ENCODE measurements at places on chromosomes 11 and 22. TPM values are rescaled to one million over a fixed set of nuclear protein-coding genes. Genes with fewer than 3 reads are reported as not detected.

DNA sequence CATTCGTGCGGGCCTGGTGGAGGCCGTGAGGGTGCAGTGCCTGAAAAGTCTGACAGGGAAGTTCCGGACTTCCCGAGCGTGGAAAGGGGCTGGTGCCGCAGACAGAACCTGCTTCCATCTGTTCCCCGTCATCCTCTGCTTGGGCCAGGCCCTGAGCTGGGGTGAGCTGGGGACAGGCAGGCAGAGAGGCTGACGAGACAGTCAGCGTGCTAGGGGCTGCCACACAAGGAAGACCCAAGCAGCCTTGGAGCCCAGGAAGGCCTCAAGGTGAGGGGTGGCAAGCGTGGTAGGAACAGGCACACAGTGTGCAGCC is 25.5 kb downstream of the NADSYN1 start:
- DNase-seq, result no peak
- peaks cover 10% of the 10 kb centered on the region for H3K36me3 ChIP-seq
- H3K4me3 ChIP-seq, result no peak overlapping the region
- H3K27ac ChIP-seq, result no peak overlapping the region
- no peaks in the 10 kb centered on the region for H3K4me1 ChIP-seq
- H3K27me3 ChIP-seq, result no peaks in the 10 kb centered on the region

DNA sequence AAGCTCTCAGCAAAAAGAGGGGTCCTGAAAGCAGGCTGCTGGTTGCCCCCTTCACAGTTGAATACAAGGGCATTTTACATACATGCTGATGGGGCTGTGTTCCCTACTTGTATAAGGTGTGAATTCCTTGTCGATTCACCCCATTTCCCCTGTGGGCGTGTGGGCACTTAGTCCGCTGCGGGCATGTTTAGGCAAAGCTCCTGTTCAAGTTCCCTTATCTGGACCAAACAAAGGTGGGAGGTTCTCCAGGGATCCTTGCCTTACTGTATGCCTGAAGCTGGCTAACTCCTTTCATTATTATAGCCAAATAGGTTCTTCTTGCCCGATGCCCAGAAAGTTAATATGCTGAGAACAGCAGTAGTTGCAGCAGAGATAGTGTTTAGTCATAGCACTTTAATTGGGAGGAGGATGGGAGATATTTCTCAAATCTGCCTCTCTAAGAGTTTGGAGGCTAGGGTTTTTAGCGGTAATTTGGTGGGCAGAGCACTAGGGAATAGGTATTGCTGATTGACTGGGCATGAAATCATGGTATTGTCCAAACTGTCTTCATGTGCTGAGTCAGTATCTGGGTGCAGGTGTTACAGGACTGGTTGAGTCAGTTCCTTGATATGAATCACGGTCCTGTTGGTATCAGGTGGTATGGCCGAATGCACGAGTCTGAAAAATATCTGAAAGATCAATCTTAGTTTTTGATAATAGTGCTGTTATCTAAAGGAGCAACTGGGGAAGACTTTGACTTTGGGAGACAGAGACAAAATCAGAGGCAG is 32.7 kb downstream of the METTL15 start:
- no peak overlapping the region for H3K27ac ChIP-seq
- H3K4me3 ChIP-seq, result no peak overlapping the region
- DNase-seq, result no peak
- H3K4me1 ChIP-seq, result peaks cover 20% of the 10 kb centered on the region
- peaks cover 10% of the 10 kb centered on the region for H3K36me3 ChIP-seq

CRYBB3 gene
- polyA plus RNA-seq, result 0.35 TPM

P2RY2 gene
- polyA plus RNA-seq, result 0.12 TPM

DNA sequence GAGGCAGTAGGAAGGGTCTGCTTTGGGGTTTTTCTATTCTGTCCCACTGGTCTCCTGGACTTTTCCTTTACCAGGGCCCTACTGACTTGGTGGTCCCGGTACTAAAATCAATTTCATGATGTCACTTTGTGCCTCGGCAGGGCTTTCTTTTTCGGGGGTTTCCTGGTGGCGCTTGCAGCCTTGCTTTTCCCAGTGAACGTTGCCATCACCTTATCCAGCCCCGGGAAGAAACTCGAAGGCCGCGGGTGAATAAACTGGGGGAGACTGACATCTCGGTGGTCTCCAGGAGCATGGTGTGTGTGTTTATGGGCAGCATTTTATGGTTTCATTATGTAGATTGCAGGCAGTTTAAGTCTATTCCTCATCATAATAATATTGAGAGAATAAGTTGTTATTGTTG is 84.4 kb downstream of the KCNQ1 start:
- H3K27ac ChIP-seq, result no peak overlapping the region
- peaks cover 9% of the 10 kb centered on the region for H3K4me1 ChIP-seq
- no peak overlapping the region for H3K4me3 ChIP-seq

DNA sequence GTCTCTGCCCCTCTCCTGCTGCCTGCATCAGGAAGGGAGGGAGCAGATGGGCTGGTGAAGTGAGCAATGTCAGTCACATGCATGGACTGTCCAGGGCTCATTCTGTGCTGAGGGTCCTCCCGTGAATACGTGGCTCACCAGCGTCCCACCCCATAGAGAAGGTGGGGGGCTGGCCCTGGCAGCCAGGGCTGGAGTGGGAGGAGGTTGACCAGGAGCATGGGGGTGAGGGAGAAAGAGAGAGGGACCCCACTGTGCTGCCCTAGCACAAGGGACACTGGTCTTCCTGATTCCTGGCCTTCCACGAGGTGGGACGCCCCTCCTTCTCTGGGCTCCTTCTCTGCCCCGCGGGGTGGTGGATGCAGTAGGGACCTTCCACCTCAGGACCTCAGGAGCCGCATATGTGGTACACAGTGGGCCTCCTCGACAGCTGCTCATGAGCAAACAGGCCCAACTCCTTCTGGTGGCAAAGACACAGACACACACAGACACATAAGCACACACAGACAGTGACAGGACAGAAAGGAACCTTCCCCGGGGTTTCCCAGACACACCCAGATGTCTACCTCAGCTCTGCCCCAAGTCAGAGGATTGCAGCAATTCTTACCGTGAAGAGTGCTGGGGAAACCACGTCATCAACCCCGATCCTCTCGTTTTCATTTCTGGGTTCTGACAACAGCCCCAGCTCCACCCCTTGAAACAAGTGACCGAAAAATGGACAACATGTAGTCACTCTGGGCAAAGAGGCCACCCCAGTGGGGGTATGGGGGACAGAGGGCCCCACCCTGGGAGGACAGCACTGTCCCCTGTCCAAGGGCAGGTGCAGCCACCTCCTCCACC is 3.6 kb upstream of the APOBEC3A start:
- DNase-seq, result no peak
- H3K4me1 ChIP-seq, result no peaks in the 10 kb centered on the region
- H3K27ac ChIP-seq, result no peak overlapping the region
- H3K27me3 ChIP-seq, result no peaks in the 10 kb centered on the region

DNA sequence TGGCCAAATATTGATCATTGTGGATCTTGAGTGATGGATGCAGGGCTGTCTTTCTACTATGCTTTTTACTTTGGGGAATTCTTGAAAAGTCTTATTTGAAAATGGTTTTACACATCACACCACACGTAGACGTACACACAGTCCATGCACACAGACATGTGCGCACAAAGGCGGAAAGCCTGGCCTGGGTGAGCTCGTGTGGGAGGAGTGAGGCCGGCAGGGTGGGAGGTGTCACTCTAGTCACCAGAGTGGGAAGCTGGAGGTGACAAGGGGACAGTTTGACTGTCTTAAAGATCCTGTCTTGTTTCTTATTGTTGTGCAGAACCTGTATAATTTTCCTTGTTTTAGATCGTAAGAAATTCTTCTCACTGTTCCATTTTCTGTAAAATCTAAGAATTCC is 326.9 kb downstream of the TBC1D22A start:
- no peaks in the 10 kb centered on the region for H3K36me3 ChIP-seq
- no peaks in the 10 kb centered on the region for H3K4me1 ChIP-seq
- no peak for DNase-seq
- no peak overlapping the region for H3K27ac ChIP-seq

- peak overlapping the region; percentile 100 for H3K27ac ChIP-seq
- DNase-seq, result no peak
- H3K36me3 ChIP-seq, result no peaks in the 10 kb centered on the region
- peaks cover 69% of the 10 kb centered on the region for H3K4me1 ChIP-seq
These were observed 42.6 kb downstream of the MAP6 start for GRCh38 chr11:75625991-75626888.

GRCh38 chr11:113991718-113992458 is 17.0 kb downstream of the HTR3A start:
- no peak overlapping the region for H3K27ac ChIP-seq
- peaks cover 16% of the 10 kb centered on the region for H3K4me1 ChIP-seq

DNA sequence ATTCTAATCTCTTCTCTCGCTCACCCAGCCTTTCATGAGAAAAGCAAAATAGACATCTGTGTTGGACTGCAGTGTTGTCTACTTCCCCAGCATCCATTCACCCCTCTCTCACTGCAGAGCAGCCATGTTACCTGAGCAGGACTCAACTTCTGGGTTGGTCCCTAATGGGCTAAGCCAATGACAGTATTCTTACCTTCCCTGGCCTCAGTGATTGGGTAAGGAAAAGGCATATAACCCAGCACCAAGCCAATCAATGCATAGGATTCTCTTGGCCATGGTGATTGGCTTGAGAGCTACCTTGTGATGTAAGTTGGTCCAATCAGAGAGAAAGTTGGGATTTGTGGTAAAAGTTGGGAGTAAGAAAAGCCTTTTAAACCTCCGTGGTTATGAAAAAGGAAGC is 99.8 kb upstream of the NECTIN1 start:
- H3K27ac ChIP-seq, result peak overlapping the region; percentile 39
- H3K36me3 ChIP-seq, result no peaks in the 10 kb centered on the region
- no peak for DNase-seq
- no peaks in the 10 kb centered on the region for H3K27me3 ChIP-seq
- no peak overlapping the region for H3K4me3 ChIP-seq
- H3K4me1 ChIP-seq, result no peaks in the 10 kb centered on the region

- DNase-seq, result peak; percentile 96
- H3K36me3 ChIP-seq, result peaks cover 2% of the 10 kb centered on the region
- no peaks in the 10 kb centered on the region for H3K27me3 ChIP-seq
- H3K4me1 ChIP-seq, result peaks cover 14% of the 10 kb centered on the region
These were observed at the start of the genes COMT and TXNRD2 for GRCh38 chr22:19941365-19942082. Gene COMT (plus strand): TSS chr22:19941772. CDS start chr22:19962527, 20,755 bp downstream. Gene TXNRD2 (minus strand): TSS chr22:19941818. CDS start chr22:19941803, 15 bp downstream.

DNA sequence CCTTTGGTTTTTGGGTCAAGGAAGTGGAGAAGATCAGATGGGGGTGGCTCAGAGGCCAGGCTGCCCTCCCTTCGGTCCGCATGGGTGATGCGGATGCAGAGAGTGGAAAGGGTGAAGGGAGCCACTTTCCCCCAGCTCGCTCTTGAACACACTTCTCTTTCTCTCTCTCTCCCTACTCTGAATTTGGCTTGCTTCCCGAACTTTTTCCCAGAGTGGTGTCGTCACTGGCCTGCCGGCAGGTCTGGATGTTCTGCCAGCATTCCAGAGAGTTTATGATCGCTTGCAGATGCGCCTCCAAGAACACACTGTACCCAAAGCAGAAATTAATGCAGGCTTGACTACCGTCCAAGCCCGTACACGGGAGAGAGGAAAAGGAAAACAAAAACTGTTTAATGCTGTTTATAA is 103.2 kb downstream of the ZBTB16 start:
- H3K36me3 ChIP-seq, result no peaks in the 10 kb centered on the region
- no peak overlapping the region for H3K27ac ChIP-seq
- peak; percentile 78 for DNase-seq
- peaks cover 44% of the 10 kb centered on the region for H3K4me1 ChIP-seq

- H3K36me3 ChIP-seq, result peaks cover 6% of the 10 kb centered on the region
- no peak overlapping the region for H3K27ac ChIP-seq
- H3K4me3 ChIP-seq, result no peak overlapping the region
- no peaks in the 10 kb centered on the region for H3K4me1 ChIP-seq
These were observed 287.9 kb downstream of the SWAP70 start for GRCh38 chr11:9951807-9952206.

DNA sequence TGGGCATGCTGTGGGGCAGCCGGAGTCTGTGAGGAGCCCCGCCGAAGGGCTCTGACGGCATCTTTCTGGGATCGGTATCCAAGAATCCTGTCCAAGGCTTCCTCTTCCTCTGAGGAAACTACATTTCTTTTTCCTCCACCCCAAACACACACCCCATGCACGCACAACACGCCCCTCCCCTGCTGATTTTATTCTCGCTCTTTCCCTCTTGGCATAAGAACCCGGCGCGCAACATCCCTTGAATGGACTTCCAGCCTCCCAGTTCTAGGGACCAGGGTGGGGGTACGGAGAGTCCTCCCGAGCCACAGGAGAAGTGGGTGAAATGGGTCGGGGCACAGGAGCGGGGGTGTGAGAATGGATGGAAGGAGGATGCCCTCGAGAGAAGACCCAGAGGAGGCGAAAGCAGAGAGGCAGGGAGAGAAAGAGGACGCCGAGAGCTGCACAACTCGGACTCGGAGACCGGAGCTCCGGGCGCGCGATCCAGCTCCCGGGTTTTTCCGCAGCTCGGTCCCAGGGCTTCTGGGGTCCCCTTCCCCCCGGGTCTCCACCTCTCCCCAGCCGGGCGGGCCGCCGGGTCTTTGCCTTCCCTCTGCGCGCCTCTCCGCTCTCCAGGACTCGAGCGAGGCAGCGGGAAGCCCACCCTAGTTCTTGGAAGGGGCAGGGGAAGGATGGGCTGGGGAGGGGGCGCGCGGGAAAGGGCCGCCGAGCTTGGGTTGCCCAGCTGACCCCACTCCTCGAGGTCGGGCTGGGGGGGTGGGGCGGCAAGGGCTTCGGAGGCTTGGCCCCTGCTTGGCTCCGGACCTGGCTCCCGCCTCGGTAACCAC is 1.5 kb upstream of the LARGE1 start:
- H3K4me3 ChIP-seq, result peak overlapping the region; percentile 54
- H3K36me3 ChIP-seq, result no peaks in the 10 kb centered on the region
- peak overlapping the region; percentile 22 for H3K27ac ChIP-seq
- DNase-seq, result peak; percentile 84
- peaks cover 21% of the 10 kb centered on the region for H3K4me1 ChIP-seq
- no peaks in the 10 kb centered on the region for H3K27me3 ChIP-seq

OR51B2 gene
- polyA plus RNA-seq, result not detected

- DNase-seq, result no peak
These were observed 29.6 kb upstream of the UPB1 start for GRCh38 chr22:24465566-24465965.

DNA sequence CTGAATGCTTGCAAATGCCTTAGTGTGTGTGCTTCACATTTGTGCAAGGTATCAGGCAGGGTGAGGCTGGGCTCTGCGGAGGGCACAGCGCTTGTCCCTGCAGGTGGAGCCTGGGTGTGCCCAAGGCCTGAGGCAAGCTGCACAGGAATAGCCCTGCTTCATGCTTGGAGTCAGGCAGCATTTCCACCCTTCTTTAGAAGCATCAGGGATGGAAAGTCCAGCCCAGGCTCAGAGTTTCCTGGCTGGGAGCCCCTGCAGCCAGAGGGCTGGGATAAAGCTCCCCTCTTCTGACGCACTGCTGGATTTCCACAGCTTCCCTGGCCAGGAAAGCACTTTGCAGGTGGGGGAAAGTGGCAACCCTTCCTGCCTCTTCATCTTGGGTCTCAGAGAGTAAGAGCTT is 63.4 kb downstream of the GALNT18 start:
- no peak overlapping the region for H3K4me3 ChIP-seq
- no peaks in the 10 kb centered on the region for H3K4me1 ChIP-seq
